ENCODE measurements at places on chromosomes 12 and 14. TPM values are rescaled to one million over a fixed set of nuclear protein-coding genes. Genes with fewer than 3 reads are reported as not detected.

GRCh38 chr14:104178279-104178678 is 39.9 kb downstream of the KIF26A start:
- peak; percentile 58 for DNase-seq

The MSI1 gene
- 4.8 TPM for total RNA-seq

The WASHC3 gene
- total RNA-seq: 37.2 TPM

DNA sequence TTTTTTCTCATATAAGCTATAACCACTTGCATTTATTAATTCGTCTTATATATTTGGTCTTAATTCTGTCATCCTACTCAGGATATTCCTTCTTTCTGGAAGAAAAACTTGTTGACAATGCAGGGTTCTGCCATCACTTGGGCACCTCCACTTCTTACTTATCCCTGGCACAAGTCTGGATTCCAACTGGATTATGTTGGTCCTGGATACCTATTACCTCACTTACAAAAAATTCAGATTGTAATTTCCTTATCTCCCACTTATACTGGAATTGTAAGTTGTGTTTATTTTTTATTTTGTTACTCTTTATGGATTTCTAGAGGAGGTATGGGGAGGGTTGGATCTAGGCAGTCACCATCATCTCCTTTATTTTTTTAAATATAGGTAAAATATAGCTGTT is 36.7 kb downstream of the LRRIQ1 start:
- DNase-seq: no peak

GRCh38 chr12:125639826-125640225 is 574.6 kb downstream of the AACS start:
- DNase-seq: no peak

- DNase-seq: no peak
These were observed 365.7 kb upstream of the FKBP4 start for GRCh38 chr12:2429032-2429431.
